ENCODE measurements at places on chromosomes 13 and 19.

- DNase-seq: no peak
Observed at GRCh38 chr13:101838323-101838722, 385.8 kb downstream of the ITGBL1 start.

- DNase-seq: no peak
Observed at GRCh38 chr19:23394511-23394910, 760 bp downstream of the ZNF91 start.

DNA sequence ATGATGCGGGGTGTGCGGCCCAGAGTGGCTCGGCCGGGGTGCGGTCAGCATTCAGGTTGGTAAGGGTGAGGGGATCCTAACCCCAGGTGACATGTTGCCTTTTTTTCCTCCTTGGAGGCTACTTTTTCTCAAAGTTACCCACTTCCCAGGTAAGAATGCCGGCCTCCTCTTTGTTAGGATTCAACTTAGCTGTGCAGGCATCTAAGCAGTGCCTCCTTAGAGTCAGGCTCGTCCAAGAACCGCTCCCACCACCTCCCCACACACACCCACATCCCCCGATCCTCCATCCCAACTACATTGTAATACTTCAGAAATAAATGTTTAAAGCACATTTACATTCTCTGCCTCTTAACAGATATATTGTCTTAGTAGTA, 733 bp upstream of the ENOX1 start:
- DNase-seq: no peak

DNA sequence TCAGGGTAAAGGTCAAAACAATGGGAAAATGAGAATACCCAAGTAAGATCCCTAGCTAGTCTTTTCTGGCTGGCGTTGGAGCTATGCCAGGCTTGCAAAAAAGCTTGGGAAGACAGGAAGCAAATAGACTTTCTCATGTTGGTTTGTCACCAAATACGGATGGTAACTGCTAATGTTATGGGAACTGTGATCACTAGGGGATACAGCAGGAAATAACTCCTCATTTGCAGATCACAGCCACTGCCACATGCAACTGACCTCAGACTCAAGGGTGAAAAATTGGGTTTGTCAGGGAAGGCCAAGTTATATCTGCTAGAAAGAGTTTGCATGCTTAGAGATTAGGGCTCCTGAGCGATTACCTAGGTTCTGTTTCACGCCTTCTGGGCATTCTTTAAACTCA, 162.9 kb downstream of the NHLRC3 start:
- no peak for DNase-seq

GRCh38 chr13:110885966-110886869, 28.7 kb downstream of the ANKRD10 start:
- DNase-seq: no peak

DNA sequence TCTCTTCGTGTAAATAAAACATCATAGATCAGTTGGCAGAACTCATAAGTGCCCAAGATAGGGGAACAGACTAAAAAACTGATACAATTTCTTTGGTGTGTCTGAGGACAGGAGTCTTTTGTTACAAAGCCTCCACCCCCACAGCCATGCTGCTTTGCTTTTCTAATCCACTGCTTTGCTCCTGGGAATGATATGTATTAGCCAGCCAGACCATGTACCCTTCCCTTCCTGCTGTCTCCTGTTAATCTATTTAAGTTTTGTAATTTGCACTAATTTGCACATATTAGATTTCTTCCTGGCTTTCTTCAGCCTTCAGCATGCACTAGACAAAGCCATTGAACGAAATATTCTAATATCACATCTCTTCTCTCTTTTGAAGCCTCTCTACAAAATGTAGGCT, 130.5 kb downstream of the MAB21L1 start:
- DNase-seq: no peak

DNA sequence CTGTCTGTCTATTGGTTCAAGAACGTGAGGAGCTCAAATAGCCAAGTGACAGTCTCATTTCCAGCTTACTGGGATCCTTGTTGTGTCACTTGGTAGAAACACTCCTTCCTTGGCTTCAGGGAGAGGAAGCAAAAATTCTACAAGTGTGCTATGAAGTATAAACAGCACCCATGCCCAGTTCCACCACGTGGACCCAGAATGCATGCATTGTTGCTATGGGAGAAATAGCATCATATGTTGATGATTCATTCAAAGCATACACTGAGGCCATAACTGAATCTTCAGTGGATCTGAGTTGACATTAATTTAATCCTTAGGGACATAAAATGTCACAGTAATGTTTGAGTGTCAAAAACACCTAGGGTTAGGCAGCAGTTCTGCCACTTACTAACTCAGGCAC, 199.0 kb upstream of the RXFP2 start:
- no peak for DNase-seq

GRCh38 chr13:75465236-75465635, 16.7 kb downstream of the TBC1D4 start:
- DNase-seq: no peak

GRCh38 chr13:23992781-23993679, 95.7 kb upstream of the C1QTNF9B start:
- peak; percentile 82 for DNase-seq

- no peak for DNase-seq
Observed at GRCh38 chr19:32176591-32176990, 168.8 kb upstream of the ZNF507 start.

- DNase-seq: no peak
Observed at GRCh38 chr13:30002577-30002976, 152.2 kb upstream of the UBL3 start.

DNA sequence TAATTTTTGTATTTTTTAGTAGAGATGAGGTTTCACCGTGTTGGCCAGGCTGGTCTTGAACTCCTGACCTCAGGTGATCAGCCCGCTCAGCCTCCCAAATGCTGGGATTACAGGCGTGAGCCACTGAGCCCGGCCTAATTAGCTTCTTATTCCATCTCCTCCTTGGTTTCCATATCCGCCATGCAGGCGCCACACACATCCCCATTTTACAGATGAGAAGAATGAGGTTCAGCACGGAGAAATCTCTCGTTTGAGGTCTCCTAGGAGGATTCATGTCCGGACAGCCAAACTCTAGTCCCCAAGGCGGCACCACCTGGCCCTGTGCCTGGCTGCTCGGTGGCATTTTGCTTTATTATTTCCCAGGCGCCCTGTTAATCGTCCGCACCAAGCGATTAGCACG, 46.2 kb upstream of the PTPRS start:
- DNase-seq: no peak
